Retinal pigment epithelial cell (primary cell): ENCODE measurements at places on chromosomes 6 and 20.

- no peak for DNase-seq
Measured at GRCh38 chr6:108760126-108761050, 87.8 kb upstream of the ARMC2 start.

DNA sequence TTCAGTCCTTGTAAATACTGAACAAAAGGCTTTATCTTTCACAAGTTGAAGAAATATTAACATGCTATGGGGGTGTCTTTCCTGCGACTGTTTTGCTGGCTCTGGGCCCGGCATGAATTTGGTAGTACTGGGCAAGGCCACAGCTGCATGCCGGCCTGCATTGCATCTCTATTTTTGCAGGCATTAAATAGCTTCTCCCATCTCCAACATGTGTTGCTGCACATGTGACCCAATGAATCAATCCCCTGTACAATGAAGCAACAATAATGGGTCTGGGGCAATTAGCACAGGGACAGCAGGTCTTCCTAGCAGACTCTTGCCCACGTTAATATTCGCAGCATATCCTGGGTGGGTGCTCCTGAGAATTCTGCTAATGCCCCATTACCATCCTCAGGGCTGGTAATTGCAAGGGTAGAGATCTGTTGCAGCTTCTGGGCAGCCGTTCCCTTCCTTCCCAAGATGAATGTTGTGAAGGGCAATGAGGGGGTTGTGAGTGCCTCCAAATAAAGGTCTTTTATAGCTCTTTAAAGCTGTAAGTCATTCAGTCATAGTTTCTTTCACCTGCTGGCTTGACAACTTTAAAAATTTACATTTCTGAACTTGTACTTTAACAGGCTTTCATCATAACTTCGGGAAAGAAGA lies 24.3 kb upstream of the CDYL start:
- DNase-seq, result no peak

GRCh38 chr6:25537349-25538018 lies 114.5 kb upstream of the SCGN start:
- DNase-seq, result no peak

- no peak for DNase-seq
Measured at GRCh38 chr6:38021029-38021428, 201.5 kb downstream of the ZFAND3 start.

DNA sequence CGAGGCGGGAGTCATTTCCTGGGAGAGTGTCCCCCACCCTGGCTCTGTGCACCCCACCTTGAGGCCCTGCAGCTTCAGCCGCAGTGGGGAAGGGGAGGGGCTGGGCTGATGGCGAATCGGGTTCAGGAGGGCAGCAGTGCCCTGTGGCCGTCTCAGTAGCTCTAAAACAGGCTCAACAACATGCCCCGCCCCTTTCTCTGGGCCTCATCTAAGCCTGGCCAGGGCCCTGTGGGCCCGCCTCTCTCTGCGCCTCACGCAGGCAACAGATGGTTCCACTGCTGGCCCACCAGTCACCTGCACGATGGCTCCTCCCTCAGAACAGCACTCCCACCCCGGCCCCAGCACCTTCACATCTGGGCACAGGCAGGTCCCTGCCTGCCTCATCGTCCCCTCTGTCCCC lies 30.2 kb downstream of the CHRNA4 start:
- no peak for DNase-seq

DNA sequence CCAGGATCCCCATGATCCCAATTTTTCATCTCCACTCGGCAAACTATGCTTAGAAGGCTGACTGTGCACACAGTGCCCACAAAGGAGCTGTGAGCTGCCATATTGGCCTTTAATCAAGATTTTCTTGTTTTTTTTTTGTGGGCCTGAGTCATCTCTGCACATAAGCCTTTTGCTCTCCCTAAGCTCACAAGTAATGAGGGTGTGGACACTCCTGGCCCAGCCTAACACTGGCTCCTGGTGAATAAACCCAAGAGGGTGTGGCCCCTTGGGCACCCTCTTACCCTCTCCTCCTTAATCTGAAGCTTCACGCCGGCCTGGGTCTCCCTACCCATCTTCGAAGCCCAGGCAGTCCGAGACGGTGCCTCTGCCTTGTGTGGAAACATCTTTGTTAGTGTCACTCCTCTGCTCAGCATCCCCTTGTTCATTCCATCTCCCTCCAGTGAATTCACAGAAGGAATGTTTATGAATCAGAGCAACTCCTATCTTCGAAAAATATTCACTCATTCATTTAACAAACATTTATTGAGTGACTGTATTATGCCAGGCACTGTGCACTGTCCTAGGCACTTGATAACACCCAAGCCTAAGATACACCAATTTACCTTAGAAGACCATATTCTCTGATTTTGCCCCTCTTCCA lies 22.2 kb upstream of the MRPS10 start:
- DNase-seq, result peak; percentile 43

DNA sequence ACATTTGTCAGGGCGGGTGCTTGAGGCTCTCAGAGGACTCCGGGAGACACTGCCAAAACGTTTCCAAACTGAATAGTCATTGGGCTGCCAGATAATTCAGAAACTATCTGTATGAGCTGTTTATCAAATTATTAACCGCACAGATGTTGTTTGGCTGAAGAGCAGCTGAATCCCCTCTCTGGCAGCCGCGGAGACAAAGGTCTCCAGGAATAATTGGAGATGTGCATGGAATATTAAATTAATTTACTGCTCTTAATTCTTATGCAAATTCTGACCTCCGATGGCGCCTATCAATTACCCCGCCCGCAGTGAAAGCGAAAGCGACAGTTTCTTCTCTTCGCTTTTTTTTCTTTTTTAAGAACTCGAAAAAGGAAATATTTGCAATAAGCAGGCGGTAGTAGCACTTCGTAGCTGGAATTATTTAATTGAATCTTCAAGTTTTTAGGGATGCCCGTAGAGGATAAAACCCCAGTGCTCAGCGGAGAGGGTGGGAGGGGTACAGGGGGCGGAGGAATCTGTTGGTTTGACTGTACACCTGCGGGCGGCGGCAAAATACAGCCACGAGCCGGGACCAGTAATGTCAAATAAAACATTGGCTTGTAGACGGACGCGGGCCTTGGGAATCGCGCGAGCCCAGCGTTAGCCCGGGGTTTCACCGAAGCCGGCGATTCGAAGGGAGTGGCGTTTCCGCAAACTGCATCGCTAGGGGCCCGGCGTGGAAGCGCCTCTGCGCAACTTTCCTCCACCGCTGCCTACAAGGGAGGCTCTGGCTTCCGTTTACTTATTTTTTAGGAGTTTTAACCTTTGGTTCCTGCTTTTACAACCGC lies 6.2 kb downstream of the LINC00237 start:
- DNase-seq, result no peak

GRCh38 chr6:169086020-169086419 lies 167.6 kb downstream of the THBS2 start:
- DNase-seq, result no peak

DNA sequence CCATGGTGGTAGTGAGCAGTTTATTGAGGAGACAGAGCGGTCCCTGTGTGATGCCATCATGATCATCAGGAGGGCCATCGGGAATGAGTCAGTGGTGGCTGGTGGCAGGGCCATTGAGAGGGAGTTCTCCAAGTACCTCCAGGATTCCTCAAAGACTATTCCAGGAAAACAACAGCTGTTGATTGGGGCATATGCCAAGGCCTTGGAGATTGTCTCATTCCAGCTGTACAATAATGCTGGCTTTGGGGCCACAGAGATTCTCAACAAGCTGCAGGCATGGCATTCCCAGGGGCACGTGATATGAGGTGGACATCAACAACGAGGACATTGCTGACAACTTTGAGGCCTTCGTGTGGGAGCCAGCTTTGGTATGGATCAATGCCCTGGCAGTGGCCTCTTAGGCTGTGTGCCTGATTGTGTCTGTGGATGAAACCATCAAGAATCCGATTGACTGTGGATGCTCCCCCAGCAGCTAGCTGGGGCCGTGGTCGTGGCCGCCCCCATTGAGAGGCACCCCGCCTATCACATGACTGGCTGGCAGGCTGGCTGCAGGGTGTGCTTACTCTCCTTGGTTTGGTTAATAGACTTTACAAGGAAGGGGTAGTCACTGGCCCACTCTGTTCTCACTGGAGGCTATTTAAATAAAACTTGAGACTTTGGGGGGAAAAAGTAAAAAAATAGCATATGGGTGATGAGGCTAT lies 16.7 kb downstream of the RAET1E start:
- no peak for DNase-seq

GRCh38 chr6:160030103-160030502 lies 61.2 kb downstream of the IGF2R start:
- DNase-seq, result peak; percentile 94

GRCh38 chr6:158868890-158869825 lies 50.0 kb upstream of the EZR start:
- DNase-seq, result peak; percentile 66

DNA sequence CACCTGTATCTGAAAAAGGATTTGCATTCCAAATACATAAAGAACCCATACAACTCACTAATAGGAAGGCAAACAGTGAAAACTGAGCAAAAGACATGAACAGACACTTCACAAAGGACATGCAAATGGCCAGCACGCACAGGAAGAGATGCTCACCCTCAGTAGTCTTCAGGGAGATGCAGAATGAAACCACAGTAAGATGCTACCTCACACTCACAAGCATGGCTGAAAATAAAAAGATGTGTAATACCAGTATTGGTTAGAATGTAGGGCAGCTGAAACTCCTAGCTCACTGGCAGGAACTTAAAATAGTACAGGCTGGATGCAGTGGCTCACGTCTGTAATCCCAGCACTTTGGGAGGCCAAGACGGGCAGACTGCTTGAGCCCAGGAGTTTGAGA lies 64.6 kb downstream of the SNX5 start:
- no peak for DNase-seq

DNA sequence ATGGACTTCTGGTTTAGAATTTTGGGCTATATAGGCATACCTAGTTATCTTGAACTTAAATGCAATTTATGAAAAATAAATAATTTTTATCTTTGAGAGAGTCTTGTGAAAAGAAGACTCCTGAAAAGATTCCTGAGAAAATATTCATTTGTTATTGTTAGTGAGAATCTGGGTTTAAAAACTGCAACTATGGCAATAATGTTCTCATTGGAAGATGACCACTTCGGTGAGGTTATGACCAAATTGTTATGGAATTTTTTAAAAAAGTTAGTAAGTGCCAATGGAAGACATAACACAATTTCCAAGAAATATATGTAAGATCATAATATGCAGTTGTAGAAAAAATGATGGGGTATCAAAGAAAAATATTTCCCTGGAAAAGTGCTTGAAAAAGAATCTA lies 46.3 kb downstream of the GRIK2 start:
- DNase-seq, result no peak

GRCh38 chr20:56371977-56372376 lies 13.2 kb downstream of the FAM210B start:
- DNase-seq, result no peak

- no peak for DNase-seq
Measured at GRCh38 chr6:117615750-117616390, 13.6 kb upstream of the GOPC start.

DNA sequence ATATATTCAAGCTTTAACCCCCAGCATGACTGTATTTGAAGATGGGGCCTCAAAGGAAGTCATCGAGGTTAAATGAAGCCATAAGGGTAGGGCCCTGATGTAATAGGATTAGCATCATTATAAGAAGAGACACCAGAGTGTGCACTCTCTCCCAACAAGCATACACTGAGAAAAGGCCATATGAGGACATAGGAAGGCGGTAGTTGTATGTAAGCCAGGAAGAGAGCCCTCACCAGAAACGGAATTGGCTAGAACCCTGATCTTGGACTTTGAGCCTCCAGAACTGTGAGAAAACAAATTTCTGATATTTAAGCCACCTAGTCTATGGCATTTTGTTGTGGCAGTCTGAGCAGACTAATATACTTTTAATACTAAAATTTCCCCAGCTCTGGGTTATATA lies 150.1 kb upstream of the STXBP5 start:
- DNase-seq, result no peak

- DNase-seq, result no peak
Measured at GRCh38 chr20:38201356-38201755, 36.3 kb upstream of the TGM2 start.

DNA sequence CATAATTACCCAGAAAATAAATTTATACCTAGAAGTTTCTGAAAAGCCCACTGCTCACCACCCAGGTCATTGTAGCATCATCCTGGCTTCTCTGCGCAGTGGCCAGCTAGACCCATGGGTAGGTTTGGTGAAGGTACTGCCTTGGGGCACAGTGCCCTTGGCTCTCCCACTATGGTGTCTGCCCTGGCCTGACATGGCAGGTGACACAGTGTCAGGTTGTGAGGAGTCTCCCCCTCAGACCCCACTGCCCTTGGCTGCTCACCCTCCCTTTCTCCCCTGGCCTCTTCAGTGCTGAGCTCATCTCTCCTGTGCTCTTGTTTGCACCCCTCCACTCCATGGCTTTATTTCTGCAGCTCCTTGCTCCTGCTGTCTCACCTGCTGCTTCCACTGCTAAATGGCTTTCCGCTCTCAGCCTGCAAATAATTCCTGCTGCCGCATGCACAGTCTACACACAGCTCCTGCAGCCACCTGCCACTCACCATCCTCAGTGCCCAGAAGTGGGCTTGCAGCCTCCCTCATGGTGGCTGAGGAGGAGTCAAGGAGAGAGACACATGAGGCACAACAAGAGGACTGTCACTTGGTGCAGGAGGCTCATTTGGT lies 313.4 kb upstream of the MOCS1 start:
- DNase-seq, result no peak

DNA sequence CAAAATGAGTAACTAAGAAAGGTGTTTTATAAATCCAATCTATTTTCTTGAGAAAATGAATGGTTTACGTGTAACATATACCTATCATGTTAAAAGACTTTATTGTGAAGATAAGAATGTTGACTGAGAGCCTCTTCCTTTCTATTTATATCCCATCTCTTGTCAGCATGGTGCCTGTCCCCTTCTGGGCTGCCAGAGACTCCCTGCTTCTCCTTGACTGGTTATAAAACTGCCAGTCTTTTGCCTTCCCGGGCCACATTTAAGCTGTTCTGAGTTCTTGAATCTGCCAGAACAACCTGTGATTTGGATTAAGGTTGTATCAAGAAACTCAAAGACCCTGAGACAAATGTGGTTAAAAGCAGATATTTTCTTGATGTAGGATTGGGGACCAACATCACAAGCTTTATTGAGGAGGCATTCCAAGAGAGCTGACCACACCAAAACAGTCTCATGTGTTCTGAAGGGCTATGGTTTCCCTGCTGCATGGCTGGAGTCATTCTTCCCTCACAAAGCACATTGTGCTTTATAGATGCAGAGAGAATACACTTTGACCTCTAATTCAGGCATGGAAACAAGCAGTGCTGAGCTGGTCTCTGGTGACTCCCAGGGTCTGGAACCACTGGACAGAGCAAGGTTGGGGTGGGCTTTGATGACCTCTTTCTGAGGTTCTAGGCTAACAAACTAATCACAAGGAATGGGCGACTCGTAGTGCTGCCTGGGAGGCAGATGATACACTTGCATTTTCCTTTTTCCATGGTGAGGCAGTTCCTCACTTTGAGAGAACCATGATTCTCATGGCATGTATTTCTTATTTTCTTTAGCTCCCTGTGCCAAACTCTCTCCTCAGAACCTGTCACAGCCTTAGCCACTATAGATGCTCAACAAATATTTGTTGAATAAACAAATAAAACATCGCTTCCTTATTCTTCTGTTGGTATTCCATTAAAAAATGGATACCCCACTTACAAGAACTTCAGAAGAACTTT lies 205.0 kb upstream of the PREP start:
- DNase-seq, result peak; percentile 58
